NB4 (cell line): ENCODE measurements at places on chromosomes 13 and 19.

- no peak for DNase-seq
Observed at GRCh38 chr13:98978280-98978679, 416 bp upstream of the DOCK9 start.

DNA sequence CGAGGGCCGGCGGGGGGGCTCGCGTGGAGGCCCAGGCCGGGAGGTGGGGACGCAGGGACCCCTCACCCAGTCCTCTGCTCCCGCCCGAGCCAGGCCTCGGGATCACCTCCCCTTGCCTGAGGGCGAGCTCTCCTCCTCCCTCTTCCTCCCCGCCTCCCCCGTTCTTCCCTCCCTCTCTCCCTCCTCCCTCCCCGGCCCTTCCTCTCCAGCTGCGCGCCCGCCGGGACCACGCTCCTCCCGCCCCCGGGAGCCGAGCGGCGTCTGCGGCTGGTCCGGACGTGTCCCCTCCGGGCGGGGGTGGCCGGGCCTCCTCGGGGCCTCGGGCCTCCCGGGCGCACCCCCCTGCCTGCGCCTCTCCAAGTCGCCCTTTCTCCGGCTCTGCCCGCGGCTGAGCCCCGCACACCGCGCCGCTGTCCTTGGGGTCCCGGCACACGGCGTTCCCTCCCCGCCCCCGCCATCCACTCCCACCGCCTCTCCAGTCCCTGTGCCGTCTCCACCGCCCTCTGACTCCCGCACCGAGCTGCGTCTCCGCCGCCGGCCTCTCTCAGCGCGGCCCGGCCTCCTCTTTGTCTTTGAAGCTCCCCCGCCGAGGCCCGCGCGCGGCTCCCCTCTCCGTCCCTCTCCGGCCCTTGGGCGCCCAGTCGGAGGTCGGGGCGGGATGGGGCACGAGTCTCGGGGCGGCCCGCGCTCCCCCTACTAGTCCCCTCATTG is 5.7 kb downstream of the SOX1 start:
- no peak for DNase-seq

- DNase-seq: no peak
Observed at GRCh38 chr19:41915021-41915775, 13.1 kb downstream of the ERFL start.

GRCh38 chr13:110126391-110126961 is 180.5 kb downstream of the COL4A1 start:
- DNase-seq: peak; percentile 59

- DNase-seq: no peak
Observed at GRCh38 chr19:46839752-46840497, 10.7 kb downstream of the AP2S1 start.

DNA sequence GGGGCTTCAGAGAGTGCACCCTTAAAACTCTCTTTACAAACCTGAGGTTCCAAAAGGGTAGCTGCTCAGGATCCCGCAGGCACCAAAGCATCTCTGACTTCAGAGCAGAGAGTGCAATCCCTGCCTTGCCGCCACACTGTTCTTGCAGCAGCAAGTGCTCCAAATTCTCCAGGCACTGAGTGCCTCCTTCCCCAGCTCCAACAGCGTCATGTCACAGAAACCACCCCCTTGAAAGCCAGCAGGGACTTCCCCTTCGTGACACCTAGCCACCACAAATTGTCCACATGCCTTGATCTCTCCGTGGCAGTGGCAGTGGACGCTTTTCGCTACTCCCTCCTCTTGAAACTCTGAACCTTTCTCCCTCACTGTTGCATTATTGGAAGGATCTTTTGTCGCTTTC is 39.9 kb downstream of the MBNL2 start:
- peak; percentile 13 for DNase-seq
